ENCODE measurements at places on chromosomes 6 and 20.

- peak; percentile 8 for DNase-seq
Observed at GRCh38 chr20:5056801-5057599, 55.7 kb upstream of the SLC23A2 start.

GRCh38 chr6:5619249-5619648 lies 357.9 kb downstream of the FARS2 start:
- DNase-seq = no peak

DNA sequence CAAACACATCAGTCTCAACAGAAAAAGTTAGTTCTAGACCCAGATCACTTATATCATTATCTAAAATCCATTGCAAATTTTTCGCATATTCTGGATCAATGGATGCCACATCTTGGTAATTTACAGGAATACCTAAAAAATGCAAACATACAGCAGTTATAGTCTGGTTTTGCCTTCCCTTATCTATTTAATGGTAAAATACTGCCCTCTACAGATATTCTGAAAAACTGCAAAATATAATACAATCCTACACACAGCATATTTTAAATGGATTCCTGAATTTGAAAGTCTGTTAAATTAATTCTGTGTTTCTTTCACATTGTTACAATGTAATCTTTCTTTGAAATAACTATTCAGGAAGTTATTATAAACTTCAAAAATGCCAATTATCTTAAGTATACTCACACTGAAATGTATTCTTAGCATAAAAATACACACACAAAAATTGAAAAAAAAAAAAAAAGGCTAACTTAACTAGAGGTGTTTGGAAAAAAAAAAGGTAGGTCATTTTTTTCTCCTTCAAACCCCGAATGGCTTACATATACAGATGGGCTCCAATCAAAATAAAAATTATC lies 88.4 kb downstream of the HACE1 start:
- DNase-seq = no peak

GRCh38 chr6:63716169-63716568 lies 80.6 kb downstream of the PHF3 start:
- no peak for DNase-seq

- DNase-seq = no peak
Observed at GRCh38 chr6:19788686-19789085, 48.5 kb upstream of the ID4 start.

DNA sequence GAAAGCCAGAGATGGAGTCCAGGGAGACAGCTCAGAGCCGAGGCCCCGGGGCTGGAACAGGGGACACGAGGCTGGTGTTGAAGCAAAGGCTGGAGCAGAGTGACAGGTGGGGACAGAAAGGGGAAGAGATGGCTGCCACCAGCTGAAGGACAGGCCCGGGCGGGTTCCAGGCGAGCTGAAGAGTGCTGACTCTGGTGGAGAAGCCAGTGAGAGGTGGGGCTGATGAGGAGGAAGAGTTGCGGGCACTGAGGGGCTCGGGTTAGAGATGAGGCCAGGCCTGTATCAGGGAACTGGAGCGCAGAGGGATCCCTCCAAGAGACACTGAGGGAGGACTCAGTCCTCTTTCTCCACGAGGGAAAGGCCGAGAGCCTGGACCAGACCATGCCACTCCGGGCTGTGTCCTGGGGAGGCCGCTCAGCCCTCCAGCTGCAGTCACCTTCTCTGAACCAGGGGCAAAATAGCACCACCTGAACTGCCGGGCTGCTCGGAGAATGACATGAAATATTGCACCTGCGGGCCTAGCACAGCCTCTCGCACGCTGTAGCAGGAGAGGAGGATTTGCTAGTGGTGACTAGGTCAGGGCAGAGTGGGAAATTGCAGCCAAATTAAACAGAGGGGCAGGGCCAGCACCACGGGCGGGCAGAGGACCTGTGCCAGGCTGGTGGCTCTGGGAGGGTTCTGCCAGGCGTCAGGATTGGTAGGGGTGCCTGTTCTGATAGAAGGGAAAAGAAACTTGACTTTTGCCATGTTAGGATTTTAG lies 175.9 kb downstream of the ZDHHC14 start:
- no peak for DNase-seq

DNA sequence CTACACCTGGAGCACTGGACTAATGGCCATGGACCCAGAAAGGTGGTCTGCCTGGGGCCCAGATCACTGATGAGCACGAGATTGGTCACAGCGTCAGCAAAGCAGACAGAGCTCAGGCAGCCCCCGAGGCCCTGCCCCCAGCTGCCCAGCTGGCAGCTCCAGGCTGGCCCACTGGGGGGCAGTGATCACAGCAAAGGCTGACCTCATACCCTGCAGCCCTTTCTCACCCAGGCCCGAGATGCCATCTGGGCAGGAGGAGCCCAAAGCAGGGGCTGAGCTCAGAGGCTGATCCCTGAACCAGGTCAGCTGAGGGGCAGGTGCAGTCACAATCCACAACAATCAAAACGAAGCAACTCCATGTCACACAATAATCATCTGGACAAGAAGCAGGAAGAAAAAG lies 4.1 kb downstream of the MAP1LC3A start:
- peak; percentile 23 for DNase-seq

DNA sequence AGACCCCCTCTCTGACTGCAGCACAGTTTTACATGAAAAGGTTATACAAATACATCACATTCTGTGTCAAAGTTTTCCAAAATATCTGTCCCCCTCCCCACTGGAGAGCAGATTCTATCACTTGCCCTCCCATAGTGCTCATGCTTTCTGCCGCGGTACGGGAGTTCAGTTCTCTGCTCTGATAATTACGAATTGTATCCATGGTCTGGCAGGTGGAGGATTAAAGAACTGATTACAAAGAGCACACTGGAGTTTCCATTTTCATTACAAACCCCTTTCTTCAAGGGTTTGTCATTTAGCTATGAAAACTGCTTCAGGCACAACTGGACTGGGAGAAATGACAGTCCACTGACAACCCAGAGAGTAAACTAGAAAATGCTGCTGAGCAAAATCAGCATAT lies 166.0 kb downstream of the PDSS2 start:
- no peak for DNase-seq

DNA sequence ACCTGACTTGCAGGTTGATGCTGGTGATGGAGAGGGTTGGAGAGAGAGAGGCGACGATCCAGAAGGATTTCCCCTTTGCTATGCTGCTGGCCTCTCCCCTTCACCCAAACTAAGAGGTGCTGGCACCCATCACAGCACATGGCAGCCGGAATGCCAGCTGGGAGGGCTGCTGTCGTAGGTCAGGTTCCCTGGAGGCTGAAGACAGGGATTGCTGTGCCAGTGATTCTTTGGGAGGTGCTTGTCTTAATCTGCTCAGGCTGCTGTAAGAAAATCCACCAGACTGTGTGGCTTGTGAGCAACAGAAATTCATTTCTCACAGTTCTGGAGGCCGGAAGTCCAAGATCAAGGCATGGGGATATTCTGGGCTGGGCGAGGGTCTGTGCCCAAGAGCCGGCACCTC lies 4.4 kb upstream of the ARFGAP1 start:
- no peak for DNase-seq

DNA sequence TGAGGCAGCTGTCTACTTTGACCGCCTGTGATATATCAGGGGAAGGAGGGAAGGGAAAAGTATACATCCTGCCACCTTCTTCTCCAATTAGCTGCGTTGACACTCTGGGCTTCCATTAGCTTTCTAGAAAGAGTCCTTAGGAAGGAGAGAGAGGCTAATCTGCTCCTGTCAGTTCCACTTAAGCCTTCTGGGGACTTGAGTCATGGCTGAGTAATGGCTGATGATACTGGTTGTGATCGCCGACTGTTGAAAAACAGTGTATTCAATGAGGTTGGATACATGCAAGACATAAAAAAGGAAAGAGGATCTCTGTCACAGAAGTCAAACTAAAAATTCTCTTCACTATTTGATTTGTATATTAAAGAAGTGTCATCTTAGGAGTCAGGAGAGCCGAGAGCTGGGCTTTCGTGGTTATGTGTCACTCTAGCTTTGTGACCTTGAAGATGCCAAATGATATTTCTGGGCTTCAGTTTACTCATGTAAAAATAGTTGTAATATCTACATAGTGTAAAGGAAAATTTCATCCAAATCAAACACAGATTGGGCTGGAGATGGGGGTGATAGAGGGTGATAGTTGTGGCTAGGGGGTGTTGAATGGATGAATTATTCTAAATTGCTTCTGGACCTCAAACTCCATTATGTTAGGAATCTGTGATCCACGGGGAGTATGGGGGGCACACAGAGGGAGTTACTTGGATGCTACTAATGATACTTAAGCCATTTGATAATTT lies 189.0 kb downstream of the UST start:
- DNase-seq = no peak

DNA sequence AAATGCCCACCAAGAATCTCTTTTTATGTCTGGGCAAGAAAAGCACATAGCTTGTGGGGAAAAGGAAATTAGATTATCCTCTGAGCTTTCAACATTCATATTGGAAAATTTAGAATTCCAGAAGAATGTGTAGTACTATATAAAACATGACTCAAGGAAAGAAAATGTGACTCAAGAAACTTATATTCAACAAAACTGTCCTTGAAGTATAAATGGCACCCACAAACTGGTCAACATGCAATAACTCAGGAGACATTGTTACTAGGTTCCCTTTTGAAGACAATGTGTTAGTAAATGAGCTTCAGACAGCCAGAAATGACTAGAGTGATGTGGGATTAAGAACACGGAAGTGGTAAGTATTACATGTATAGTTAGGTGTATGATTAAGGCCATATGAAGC lies 26.1 kb upstream of the TINAG start:
- no peak for DNase-seq

DNA sequence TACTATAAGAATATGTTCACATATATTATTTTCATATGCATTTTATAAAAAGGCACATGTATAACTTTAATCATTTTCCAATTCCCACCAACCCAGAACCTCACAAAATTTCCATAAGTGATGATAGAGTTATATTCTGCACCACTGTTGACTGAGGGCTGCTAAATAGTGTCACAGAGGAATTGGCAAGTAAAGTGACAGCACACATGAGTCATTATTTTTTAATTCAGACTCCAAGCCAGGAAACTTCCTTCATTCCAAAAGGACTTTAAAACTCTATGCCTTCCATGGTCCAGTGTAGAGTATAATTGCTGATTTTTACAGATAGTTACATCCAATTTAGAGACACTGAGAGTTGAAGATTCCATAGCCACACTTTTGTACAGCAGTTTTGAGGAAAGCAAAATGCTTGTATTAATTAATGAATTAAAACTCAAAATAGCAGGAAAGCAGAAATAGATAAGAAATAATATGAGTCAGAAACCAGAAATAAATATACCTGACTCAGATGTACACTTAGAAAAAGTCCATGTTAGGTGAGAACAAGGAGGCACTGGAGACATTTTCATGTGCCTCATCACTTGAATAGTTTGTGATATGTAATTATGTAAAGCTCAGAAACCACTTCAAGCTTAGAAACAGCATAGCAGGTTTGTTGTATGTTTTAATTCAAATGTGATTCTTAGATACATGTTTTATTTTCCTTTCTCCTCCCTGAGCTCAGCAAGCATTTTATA lies 425.2 kb upstream of the OPRM1 start:
- DNase-seq = no peak

- DNase-seq = no peak
Observed at GRCh38 chr6:129785047-129785755, 75.2 kb upstream of the ARHGAP18 start.

DNA sequence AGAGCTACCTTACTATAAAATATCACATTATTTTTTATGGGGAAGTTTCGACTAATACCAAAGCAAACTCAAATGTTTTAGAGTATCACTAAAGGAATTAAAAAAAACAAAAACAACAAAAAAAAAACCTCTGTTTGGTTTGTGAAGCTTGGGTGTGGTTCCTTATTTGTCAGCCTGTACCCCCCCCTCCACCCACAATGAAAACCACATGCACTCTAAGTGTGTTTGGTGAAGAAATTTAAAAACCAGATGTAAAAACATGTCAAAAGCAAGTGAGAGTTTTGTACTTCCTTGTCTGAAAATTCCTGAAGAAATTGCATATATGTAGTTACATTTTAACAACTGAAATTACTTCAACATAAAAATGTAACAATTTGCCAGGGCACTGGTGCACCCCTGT lies 3.1 kb downstream of the STK38 start:
- DNase-seq = no peak

DNA sequence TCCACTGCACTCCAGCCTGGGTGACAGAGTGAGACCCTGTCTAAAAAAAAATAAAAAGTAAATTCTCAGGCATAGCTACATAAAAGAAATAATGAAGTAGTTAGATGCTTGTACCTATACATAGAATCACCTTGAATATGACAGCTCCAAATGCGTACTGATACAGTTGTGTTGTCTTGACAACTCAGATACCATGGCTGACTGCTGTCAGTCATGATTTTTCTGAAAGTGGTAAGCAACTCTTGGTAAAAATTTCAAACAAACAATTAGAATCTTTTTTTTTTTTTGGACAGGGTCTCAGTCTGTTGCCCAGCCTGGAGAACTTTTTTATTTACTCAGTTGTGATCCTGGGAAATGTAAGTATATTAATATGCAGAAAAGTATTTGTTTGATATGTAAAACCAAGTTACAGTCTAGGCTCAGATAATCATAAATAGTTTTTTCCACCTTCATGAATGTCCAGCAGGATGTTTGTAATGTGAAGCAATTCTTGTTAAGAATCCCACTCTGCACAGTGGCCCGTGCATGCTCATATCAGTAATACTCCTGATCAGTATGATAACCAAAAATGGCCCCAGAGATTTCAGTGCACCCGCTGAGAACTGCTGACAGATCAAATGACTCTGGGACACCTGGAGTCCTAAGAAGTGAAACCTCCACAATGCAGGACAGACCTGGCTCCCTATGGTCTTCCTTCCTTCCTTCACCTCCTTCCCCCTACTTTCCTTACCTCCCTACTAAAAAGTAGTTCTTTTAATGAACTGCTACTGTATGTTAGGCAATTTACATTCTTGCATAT lies 14.0 kb upstream of the MAPK13 start:
- no peak for DNase-seq

- no peak for DNase-seq
Observed at GRCh38 chr20:1154691-1155090, 30.1 kb downstream of the TMEM74B start.

DNA sequence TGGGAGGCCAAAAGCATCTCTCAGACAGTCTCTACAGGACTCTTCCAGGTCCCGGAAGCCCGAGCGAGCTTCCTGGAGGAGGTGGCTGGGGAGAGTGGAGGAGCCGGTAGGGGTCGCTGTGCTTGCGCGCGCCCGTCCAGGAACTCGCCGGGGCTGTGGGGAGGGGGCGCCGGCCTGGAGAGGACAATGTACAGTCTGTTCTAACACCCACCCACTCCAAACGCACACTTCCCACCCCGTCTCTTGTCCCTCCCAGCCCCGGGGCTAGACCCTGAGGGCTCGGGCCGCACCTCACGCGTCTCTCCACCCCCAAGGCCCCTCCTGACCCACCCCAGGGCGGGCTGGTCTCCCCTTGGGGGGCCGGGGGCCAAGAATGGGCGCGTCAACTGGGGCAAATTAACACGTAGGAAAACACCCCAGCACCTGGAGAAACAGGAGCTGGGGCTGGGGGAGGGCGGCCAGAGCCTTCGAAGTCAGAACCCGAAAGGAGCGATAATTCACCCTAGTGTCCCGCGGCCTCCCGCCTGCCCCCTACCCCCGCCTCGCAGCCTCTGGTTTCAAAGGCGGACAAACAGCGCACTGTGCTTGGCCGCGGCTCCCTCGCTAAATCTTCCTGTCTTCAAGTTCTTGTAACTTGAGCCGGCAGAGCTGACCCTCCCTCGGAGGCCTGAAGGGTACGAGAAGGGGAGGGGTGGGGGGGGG lies 103.2 kb upstream of the FOXP4 start:
- DNase-seq = no peak

GRCh38 chr6:35486005-35486925 lies 10.6 kb downstream of the TEAD3 start:
- DNase-seq = no peak

Measured in substantia nigra (tissue), 51 donors.